A549 treated with dexamethasone at 1 μM for 4 hours (cell line): ENCODE measurements at places on chromosomes 12 and 14. TPM values are rescaled to one million over a fixed set of nuclear protein-coding genes. Genes with fewer than 3 reads are reported as not detected.

Gene AKT1
- total RNA-seq = 74.0 to 112 TPM (median 105 TPM) in 5 replicates

Gene PLEKHG7
- total RNA-seq = not detected in 5 replicates

Gene MEG3
- total RNA-seq = 22.8 to 60.4 TPM (median 42.3 TPM) in 5 replicates

Gene GLIPR1L2
- total RNA-seq = 0.08 to 0.25 TPM (median 0.11 TPM) in 5 replicates

Gene IFNG-AS1
- not detected in 5 replicates for total RNA-seq

Gene ART4
- total RNA-seq = 0.15 TPM in 1 of 5 replicates, not detected in the others

Gene NAA30
- total RNA-seq = 9.5 to 16.0 TPM (median 14.5 TPM) in 5 replicates

Gene LTB4R2
- total RNA-seq = 1.3 to 5.0 TPM (median 3.6 TPM) in 5 replicates

Gene RPS6KL1
- total RNA-seq = 0.17 to 0.56 TPM (median 0.41 TPM) in 5 replicates

Gene TMEM179
- total RNA-seq = 0.07 to 0.33 TPM (median 0.24 TPM) in 5 replicates

Gene WNT5B
- total RNA-seq = 2.0 to 3.6 TPM (median 2.8 TPM) in 5 replicates

Gene KLRF2
- not detected in 5 replicates for total RNA-seq

Gene OAS2
- 0.08 to 0.26 TPM (median 0.18 TPM) in 5 replicates for total RNA-seq

Gene CDK4
- 209 to 255 TPM (median 221 TPM) in 5 replicates for total RNA-seq
